Amniotic stem cell (primary cell): ENCODE measurements at places on chromosomes 1 and 21.

GRCh38 chr1:186094172-186094571 is 280.9 kb downstream of the TPR start:
- no peak for DNase-seq

DNA sequence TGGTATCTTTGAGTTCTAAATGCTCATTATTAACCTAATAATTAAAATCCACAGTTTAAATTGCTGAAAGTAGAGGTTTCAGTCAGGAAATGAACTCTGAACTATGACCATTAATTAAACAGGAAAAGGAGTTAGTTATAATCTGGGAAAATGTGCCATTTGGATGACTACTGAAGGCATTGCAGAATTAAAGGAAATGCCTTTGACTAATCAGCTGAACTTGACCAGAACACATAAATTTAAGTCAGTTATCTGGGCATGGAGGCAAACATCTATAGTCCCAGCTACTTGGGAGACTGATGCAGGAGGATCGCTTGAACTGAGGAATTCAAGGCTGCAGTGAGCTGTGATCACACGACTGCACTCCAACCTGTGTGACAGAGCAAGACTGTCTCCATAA is 31.9 kb downstream of the SLC44A5 start:
- DNase-seq = no peak

DNA sequence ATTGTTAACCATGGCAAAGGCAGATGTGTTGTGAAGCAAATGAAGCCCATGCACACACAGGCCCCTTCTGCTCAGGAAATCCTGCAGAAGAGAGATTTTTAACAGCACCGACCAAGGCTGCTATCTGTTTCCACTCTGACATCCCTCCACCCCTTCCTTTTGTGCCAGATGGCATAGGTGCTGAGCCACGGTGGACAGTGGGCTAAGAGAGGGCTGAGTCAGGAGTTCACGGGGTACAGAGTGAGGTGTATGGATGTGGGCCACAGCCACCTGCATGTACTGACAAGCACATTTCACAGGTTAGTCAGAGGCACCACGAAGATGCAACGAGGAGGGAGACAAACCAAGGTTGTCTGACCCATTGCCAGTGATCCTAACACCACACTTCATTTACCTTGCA is 9.5 kb downstream of the RSPH1 start:
- DNase-seq = no peak

DNA sequence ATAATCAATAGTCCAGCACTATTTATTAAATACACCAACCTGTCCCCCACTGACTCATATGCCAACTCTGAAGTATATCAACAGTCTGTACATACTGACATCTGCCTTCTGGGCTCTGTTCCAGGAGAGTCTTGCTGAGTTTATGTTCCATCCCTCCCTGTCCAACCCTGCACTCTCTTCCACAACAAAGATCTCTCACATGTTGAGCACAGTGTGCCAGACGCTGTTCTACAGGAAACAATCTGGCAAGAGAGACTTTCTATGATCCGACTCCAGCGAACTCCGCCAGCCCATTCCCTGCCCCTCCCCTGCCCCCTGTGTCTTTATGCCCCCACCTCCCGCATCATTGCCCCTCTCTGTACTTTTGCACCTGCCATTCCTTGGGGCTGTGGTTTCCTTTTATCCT is 3.4 kb downstream of the LACTBL1 start:
- DNase-seq = peak; percentile 14

DNA sequence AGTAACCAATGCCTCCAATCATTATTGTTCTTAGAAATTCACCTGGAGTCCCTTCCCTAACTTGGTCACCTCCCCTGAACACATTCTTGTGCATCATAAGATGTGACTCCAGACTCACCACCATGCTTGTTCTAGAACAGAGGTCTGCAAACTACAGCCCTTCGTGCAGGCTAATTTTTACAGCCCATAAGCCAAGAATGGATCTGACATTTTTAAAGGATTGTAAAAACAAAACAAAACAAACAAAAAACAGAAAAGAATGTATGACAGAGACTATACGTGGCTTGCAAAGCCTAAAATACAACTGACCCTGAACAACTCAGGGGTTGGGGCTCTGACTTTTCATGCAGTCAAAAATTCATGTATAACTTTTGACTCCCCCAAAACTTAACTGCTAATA is 6.2 kb upstream of the HIVEP3 start:
- no peak for DNase-seq

- DNase-seq = no peak
Observed at GRCh38 chr1:202585590-202585933, 124.7 kb downstream of the SYT2 start.

DNA sequence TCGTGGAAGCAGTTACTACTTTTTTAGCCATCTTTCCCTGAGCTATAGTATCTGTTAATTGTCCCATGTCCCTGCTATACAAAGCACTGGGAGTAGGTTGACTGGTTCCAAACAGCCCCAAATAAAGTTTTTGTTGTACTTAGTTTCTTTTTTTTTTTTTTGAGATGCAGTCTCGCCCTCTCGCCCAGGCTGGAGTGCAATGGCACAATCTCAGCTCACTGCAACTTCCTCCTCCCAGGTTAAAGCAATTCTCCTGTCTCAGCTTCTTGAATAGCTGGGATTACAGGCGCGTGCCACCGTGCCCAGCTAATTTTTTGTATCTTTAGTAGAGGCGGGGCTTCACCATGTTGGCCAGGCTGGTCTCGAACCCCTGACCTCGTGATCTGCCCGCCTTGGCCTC is 3.3 kb downstream of the NCSTN start:
- no peak for DNase-seq
